ENCODE measurements at places on chromosomes 1 and 21.

GRCh38 chr1:61450454-61450853 lies 274.5 kb downstream of the TM2D1 start:
- DNase-seq = no peak

- peak; percentile 45 for DNase-seq
Measured at GRCh38 chr1:47624531-47624930, 186.7 kb downstream of the FOXD2 start.

DNA sequence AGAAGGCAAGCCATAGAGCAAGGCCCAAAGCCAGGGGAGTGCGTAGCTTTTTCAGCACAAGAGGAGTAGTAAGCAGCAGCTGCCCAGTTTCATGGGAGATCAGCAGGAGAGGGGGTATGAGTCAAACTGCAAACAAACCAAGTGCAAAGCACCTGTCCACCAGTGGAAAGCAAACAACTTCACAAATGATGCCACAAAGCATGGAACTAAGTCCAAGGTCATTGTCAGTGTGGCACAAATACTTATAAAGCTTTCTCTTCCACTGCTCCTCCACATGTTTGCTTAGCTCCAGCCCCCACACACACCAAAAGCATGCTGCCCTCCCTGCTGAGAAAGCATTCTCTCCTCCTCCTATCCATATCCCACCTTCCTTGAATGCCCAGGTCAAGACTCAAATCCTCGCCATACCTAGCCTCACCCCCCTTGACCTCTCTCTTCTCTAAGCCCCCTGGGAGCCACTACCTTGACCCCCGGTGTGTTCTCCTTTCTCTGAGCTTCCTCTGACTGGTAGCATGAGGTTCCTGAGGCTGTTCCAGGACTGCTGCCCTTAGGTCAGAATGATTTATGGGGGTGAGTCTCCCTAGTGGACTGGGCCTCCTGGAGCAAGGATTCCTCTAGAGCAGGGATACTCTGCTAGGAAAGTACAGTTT lies 70.4 kb downstream of the DMAP1 start:
- DNase-seq = peak; percentile 21

- DNase-seq = no peak
Measured at GRCh38 chr21:28280611-28281010, 712.1 kb downstream of the LTN1 start.

GRCh38 chr1:23619299-23620188 lies 60.2 kb upstream of the ID3 start:
- DNase-seq = no peak

DNA sequence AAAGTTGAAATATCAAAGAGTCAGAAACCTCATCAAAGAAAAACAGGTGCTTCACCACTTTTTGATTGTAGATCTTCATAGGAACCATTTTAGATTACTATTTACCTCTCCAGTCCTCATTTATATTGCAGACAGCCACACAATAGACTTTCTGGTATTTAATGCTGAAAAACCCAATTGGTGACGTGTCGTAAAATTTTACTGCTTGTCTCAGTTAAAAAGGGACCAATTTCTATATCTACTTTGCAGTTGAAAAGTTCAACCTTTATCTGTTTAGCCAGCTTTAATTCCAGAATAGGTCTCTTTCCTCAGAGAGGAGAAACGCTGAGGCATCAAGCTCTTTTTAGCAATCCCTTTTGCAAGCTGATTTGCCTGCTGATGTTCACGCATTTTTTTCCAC lies 1722.4 kb downstream of the PLA2G4A start:
- peak; percentile 13 for DNase-seq

DNA sequence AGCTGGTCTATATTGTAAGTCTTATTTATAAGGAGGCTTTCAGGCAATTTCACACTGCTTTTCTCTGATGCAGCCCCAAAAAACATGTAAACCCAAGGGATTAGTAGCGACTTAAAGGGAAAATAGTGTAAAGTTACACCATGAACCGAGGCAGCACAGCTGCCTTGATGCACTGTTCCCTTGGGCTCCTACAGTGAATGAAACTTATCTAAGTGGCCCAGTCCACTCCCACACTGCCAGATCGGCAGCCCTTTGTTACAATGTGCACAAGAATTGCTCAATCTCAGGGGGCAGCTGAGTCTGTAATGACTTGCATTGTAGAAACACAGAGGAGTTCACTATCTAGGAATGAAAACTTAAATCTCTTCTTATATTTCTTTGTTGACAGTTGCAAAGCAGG lies 120.8 kb upstream of the ADGRL2 start:
- no peak for DNase-seq
